Neural progenitor cell (in vitro differentiated cells): ENCODE measurements at places on chromosomes 3 and 15.

DNA sequence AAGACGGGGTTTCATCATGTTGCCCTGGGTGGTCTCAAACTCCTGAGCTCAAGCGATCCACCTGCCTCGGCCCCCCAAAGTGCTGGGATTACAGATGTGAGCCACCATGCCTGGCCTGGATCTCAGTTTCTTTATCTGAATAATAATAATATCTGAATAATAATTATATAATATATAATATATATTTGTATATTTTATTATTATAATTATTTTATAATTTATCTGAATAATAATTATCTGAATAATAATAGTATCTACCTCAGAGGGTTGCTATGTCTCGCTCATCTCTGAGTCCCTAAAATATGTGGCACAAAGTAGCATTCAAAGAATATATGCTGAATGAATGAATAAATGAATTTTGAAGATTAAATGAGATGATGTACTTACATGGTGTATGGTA, 44.8 kb downstream of the TMEM40 start:
- no peaks in the 10 kb centered on the region for H3K4me1 ChIP-seq
- no peak for DNase-seq
- H3K36me3 ChIP-seq, result no peaks in the 10 kb centered on the region
- H3K27me3 ChIP-seq, result no peaks in the 10 kb centered on the region
- no peak overlapping the region for H3K27ac ChIP-seq

DNA sequence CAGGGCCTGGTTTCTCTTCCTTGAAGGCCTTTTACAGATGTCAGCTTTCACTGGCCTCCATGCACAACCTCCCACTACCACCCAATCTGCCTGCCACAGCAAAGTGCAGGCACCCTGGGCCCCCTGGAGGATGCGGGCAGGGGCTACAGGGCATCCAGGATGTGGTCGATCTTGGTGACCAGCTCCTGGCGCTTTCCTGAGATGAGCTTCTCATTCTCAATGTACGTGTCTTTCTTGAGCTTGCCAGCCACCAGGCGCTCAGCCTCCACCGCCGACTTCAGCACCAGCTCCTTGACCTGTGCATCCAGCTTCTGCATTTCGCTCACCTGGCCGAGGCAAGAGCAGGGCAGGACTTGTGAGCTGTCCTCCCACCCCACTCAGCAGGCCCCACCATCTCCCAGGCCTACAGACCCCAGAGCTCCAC, 30.3 kb downstream of the RPN1 start:
- no peak for DNase-seq
- no peak overlapping the region for H3K27ac ChIP-seq
- H3K4me3 ChIP-seq, result no peak overlapping the region
- H3K36me3 ChIP-seq, result peaks cover 3% of the 10 kb centered on the region

DNA sequence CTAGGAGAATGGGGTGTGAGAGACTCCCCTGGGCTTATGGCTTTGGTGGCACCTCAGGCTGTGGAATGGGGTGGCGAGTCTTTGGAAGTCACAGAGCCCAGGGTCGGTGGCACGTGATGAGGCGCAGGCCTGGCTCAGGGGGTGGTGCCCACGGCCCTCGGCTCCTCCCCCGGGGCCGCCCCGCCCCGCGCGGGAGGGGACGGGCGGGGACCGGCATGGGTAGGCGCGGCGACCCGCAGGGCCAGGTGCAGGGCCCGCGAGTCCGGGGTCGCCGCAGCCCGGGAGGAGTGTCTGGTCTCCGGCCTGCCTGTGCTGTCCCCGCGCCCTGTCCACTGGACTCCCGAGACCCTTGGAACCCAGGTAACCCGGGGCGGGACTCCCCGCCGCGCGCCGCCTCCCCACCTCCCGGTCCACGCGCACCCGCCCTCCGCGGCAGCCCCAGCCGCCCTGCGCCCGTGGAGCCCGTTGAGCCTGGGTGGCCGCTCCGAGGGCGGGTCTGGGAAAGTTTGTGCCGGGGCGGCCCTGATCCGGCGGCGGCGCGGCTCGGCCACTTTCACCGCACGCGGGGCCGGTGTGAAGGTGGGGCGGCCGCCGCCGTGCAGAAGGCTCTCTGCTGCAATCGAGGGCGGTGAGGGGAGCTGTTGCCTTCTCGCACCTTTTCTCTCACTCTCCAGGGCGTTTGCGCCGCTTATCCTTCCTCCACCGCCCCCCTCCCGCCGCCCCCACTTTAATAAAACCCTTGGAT, at the start of gene PAQR5:
PAQR5 (plus strand) TSS at position 216 of the 745 bp plus-strand sequence. CDS start 61,169 bp downstream, outside the sequence.
- no peaks in the 10 kb centered on the region for H3K36me3 ChIP-seq
- H3K27me3 ChIP-seq, result peaks cover 73% of the 10 kb centered on the region
- no peak within 1 kb of the TSS for H3K27ac ChIP-seq
- peaks cover 12% of the 10 kb centered on the region for H3K4me1 ChIP-seq
- peak within 1 kb of the TSS; percentile 54 for H3K4me3 ChIP-seq

DNA sequence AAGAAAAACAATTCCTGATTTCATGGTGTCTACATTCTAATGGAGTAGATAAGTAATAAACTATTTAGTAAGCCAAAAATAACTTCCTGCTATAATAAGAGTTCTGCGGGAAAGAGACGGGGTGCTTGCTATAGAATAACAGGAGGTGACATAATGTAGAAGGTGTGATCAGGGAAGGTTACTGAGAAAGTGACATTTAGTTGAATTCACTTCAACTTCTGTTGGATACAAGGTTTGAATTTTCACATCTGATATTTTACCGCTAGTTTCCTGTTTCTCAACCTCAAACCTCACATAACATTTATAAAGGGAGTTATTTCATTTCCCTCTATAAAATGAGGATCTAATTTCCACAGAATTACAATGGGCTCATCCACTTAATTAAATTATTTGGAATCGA, 102.3 kb upstream of the GBE1 start:
- DNase-seq, result no peak
- peak overlapping the region; percentile 56 for H3K27ac ChIP-seq
- H3K27me3 ChIP-seq, result no peaks in the 10 kb centered on the region

GRCh38 chr3:122004991-122005565, 17.0 kb downstream of the ILDR1 start:
- no peaks in the 10 kb centered on the region for H3K27me3 ChIP-seq
- no peak overlapping the region for H3K27ac ChIP-seq
- no peak for DNase-seq
- no peaks in the 10 kb centered on the region for H3K36me3 ChIP-seq
